ENCODE measurements at places on chromosomes 3 and 15.

DNA sequence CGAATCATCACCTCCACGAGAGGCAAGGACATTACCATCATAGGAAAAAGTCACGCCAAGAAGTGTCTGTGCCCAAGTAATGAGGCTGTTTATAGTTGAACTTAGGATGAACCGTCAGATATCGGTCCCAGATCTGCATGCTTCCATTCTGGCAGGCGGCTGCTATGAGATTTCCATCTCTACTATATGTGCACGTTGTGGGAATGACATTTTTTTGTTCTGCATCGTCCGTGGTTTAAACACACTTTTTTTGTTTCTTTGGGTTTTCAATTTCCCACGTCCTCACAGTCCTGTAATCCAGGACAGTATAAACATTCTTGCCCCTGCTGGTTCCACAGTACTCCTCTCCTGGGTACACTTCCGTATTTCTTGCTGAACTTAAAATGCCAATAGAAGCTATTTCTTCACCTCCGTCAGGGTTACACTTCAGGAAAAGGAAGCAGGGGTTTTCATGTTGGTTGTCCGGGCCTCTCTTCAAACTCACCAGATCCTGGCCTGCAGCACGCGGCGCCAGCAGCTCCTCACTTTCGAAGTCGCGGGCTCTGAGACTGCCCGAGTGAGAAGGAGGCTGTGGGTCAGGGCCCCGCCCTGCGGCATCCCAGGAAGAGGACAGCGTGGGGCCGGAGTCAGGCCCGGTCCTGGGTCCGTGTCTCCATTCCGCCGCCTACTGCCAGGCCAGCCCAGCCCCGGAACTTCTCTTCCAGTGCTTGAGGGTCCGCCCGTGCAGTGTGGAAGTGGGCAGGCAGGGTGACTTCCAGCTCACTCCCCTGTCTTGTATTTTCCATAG is 9.8 kb upstream of the TM4SF4 start:
- DNase-seq, result no peak

GRCh38 chr15:43774062-43774461 is 2.7 kb downstream of the ELL3 start:
- no peak for DNase-seq

DNA sequence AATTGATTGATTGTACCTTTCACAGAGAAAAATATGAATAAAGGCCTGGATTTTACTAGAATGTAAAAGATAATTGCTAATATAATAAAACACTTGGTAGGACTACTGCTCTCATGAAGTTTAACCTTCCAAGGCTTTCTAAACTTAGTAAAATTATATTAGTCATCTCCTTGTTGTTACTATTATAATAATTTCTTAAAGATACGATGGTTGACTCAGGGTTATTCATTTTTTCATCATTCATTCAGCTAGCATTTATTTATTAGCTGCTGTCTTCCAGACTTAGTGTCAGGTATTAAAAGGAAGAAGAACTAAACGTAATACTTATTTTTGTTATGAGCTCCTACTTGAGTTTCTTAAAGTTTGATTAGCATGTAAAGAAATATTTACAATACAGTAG is 771.6 kb upstream of the NR2F2 start:
- no peak for DNase-seq

GRCh38 chr3:168168743-168169142 is 73.0 kb upstream of the GOLIM4 start:
- no peak for DNase-seq

DNA sequence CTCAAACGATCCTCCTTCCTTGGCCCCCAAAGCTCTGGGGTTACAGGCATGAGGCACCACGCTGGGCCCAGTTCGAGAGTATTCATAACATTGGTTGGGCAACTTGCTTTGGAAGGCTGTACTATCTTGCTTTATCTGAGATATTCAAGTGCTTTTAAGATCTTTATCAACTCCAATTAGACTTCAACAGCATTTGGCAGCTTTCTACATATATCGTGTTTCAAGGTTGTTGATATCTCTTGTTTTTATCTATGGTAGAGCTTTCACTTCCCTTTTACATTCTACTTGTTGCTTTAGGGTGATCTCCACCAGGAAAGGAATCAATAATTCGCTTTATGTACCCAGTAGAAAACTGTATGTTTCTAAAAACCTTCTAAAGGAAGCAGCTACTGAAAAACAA is 395.3 kb downstream of the IL5RA start:
- no peak for DNase-seq

DNA sequence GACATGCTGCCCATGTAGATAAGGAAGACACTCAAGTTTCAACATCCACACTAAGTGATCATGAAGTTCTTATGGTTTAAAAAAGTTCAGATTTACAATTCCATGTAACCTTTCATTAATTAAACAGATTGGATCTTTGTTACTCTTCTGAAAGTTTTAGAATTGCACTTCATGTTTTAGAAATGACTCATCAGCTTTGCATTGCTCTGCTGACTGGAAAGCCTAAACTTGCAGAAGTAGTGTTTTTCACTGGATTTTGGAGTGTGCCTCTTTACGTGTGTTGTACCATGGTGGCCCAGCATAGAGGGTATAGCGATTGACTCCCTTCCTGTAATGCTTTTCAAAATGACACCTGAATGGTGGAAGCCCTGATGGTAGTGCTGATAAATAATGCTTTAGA is 157.9 kb downstream of the BBX start:
- peak; percentile 31 for DNase-seq

- no peak for DNase-seq
Measured at GRCh38 chr3:146948186-146948585, 343.0 kb upstream of the PLSCR5 start.

- DNase-seq, result peak; percentile 80
Measured at GRCh38 chr3:67610458-67610857, 44.0 kb downstream of the SUCLG2 start.

DNA sequence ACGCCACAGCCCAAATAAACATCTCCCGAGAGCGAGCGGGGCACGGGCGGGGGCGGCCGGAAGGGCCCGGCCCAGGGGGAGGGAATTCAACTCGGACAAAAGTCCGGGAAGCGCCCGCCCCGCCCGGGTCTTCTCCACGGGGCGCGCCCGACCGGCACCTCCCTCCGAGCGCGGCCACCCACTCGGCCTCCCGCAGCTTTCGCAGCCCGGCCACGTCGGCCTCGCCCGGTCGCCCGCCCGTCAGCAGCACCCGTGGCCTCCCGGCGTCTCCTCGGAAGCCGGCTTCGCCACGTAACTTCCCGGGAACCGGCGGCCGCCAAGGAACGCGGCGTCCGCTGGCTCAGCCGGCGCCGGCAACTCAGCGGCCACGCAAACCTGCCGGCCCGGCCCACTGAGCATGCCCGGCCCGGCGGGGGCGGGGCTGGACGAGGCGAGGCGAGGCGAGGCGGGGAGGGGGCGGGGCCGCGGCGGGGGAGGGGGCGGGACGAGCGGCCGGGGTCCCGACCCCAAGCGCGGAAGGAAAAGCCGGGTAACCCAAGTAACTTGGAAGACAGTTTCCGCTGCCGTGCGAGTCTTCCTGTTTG is at the start of gene TJP1:
Gene TJP1, minus strand, starts transcription at position 369 of the 584 bp plus-strand sequence. CDS start 440 bp downstream, outside the sequence.
- DNase-seq, result peak; percentile 74

- no peak for DNase-seq
Measured at GRCh38 chr3:81315030-81315429, 446.4 kb downstream of the GBE1 start.

GRCh38 chr3:113268942-113269341 is 57.6 kb downstream of the BOC start:
- DNase-seq, result no peak

DNA sequence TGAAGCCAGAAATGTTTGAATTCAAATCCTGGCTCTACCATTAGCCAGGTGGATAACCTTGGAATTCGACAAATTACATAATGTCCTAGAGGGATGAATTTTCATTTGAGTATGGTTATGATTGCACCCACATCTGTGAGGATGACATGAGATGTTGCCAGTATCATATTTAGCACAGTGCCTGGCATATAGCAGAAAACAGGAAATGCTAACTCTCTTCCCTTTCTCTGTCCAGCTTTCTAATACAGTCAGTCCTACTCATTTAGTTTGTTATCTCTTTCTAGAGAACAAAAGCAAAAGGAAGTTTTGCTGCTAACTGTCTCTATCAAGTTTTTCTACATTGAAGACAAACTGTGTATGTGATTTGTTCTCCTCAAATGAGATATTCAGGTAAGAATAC is 231.7 kb downstream of the CPNE4 start:
- DNase-seq, result no peak

DNA sequence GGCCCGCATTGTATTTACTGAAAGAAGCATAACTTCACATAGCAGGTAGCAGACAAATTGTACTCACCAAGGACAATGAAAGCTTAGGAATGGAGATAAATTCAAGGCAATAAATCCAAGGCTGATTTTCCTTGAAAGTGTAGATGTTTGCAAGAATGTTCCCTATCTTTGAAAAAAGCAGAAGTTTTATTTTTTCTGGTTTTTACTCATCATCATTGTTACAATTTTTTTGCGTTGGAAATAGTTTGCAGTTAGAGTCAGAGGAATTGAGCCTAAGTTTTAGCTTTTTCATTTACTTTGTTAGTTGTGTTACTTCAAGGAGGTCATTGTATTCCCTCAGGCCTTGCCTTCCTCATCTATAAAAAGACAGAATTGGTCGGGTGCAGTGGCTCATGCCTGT is 213.9 kb upstream of the TBL1XR1 start:
- no peak for DNase-seq

GRCh38 chr3:11509173-11510000 is 134.3 kb downstream of the VGLL4 start:
- DNase-seq, result peak; percentile 90

- no peak for DNase-seq
Measured at GRCh38 chr15:41928637-41929620, 35.1 kb upstream of the SPTBN5 start.

GRCh38 chr3:193400304-193400703 is 21.8 kb upstream of the ATP13A5 start:
- DNase-seq, result no peak

GRCh38 chr3:194574639-194575483 is 58.4 kb downstream of the TMEM44 start:
- peak; percentile 82 for DNase-seq

DNA sequence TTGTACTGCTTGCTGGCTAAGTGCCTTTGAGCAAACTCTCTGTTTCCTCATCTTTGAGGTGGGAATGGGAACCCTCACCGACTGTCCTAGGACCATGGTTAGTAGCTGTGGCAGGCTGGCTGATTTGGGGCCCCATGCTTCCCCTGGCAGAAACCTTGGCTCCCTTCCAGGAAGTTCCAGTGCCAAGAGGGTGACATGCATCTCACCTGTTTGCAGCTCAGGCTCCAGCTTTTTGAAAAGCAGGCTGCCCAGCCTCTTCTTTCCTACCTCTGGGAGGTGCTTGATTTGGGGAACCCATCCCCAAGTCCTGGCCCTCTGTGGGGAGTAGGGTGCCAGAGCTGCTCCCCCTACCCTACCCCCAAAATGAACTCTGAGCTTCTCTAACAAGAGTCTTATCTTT is 50.8 kb downstream of the RAB11A start:
- DNase-seq, result no peak

DNA sequence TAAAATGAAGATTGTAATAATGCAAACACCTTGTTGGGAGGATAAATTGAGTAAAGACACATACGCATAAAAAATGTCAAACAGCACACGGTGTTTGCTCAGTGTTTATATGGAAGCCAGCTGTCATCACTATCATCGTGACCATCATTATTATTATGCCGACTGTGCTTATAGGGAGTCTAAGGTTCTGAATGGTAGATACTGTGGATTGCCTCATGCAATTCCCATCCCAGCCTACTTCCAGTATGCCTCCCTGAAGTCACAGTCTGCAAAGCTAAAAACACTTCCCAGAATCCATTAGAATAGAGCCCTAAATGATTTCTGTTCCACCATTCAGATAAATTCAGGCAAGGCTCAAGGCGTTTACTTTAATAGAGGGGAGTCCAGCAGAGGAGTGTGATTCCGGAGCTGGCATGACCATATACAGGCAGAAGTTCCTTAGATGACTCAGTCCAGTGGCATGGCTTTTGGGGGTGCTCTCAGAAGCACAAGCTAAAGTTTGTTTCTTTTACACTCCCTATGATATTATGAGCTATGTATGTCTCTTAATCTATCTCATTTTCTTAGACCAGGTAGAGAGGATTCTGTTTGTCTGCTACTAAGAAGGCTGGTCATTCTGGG is 148.7 kb downstream of the MEX3B start:
- DNase-seq, result peak; percentile 46

DNA sequence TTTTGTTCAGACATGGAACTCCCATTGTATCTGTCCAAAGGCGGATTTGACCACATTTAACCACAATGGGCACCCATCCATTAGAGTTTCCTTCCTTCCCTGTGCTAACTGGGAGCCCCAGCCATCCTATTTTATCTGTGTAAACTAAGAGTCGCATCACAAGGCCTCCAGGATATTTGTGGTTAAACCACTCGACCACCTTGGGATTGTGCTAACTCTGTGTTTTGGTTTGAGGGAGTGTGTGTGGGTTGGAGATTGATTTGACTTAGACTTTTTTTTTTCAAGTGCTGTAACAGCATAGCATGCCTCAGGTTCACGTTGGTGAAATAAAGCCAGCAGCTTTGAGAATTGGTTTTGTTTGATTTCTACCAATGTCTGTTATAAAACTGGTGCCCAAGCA is 100.4 kb upstream of the TP63 start:
- DNase-seq, result peak; percentile 20

DNA sequence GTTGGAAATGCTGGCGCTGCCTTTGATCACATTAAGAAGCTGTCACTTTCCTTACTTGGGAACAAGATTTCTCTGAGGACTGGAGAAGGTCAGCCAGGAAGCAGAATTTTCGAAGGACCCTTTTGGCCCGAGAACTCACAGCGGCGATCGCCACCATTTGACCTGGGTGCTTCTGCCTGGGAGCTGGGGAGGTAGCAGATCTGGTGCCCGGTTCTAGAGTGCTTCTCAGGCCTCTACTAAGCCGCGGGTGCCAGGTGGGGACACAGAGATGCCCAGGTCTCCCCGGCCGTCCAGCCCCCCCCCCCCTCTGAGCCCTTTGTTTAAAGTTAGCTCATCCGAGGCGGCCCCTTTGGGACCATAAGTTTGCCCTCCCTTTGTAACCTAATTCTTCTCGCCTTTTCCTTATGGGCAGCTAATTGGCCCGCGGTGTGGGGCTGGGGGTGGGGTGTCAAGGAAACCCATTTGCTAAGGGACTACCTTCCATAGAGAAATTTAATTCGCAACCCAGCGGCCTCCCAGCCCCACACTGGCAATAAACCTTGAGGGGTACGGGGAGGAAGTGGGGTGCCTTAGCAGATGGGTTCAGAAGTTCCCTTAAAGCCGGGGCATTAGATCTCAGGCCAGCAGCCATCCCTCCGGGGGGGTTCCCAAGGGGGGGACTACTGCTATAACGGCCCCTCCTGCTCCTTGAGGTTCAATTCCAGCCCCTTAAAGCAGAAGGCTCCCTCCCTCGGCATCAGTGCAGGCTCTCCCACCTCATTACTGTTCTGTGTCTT is 1.9 kb downstream of the GATA2 start:
- DNase-seq, result no peak

DNA sequence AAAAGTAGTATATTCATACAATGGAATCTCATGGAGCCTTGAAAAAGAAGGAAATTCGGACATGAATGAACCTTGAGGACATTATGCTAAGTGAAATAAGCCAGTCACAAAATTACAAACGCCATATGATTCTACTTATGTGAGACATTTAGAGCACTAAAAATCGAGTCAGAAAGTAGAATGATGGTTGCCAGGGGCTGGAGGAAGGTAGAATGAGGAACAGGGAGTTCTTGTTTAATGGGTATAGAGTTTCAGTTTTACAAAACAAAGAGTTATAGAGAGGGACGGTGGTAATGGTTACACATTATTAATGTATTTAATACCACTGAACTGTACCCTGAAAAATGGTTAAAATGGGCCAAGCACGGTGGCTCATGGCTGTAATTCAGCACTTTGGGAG is 19.5 kb downstream of the UBXN7 start:
- no peak for DNase-seq

GRCh38 chr3:149163066-149163465 is 33.6 kb downstream of the HPS3 start:
- DNase-seq, result no peak
